ENCODE measurements at places on chromosomes 16 and 17. TPM values are rescaled to one million over a fixed set of nuclear protein-coding genes. Genes with fewer than 3 reads are reported as not detected.

- peak; percentile 28 for DNase-seq
Observed at GRCh38 chr16:68367030-68367429, 56.2 kb downstream of the PRMT7 start.

GRCh38 chr16:18948372-18949020, 22.3 kb upstream of the SMG1 start:
- peak; percentile 44 for DNase-seq

DNA sequence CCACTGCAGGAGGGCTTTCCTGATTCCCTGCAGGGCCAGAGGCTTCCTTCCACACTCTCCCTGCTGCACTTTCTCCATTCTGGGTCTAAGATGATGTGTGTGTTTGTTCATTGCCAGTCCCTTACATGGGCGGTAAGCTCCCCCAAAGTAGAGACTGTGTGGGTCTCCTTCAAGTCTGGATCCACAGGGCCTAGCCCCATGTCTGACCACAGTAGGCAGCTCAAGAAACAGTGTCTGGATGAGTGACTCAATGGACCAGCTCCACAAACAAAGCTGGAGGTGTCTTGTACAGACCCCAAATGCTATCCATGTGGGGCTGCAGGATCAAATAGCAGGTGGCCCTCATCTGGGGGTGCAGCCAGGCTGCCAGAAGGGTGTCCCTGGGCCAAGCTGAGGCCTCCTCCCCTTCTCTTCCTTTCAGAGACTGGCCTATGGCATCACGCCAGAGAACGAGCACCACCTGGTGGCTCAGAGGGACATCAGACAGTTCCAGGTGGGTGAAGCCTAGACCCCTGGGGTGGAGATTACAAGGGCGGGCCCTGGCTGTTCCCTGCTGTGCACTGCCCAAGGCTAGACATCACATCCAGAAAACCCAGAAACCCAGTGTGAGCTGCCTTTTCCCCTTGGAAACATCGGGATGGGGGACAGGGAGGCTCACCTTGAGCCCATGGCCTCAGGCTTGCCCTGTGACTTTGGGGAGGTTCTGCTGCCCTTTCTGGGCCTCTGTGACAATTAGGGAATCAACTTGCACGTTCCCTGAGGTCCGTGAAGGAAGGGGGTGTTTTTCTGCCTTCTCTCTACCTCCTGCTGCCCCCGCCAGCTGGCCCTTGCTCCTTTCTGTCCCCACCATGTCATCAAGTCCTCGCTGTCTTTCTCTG, 45.9 kb downstream of the SLC6A2 start:
- DNase-seq, result peak; percentile 55

DNA sequence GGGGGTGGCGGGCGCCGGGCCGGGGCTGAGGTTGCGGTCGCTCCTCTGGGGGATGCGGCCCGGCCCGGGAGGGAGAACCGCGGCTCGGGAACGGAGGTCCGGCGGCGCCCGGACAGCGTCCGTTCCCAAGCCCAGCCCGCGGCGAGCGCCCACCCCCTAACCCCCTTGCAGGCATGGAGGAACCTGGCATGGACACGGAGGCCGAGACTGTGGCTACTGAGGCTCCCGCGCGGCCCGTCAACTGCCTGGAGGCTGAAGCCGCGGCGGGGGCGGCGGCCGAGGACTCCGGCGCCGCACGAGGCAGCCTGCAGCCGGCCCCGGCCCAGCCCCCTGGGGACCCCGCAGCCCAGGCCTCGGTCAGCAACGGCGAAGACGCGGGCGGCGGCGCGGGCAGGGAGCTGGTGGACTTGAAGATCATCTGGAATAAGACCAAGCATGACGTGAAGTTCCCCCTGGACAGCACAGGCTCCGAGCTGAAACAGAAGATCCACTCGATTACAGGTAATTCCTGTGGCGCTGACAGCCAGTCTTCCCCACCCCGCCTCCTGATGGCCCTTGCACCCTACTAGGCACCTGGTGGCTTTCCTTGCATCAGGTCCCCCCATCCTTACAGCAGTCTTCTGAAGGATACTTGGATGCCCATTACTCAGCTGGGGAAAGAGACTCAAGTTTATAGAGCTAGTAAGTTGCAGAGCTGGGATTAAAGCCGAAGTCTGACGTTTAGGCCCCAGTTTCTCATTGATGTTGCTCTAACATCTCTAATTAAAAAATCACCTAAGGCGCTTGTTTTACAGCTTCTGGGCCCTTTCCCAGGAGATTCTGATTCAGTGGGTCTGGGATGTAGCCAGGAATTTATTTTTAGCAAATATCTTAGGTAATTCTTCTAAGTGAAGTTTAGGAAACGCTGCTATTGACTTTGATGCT, 514 bp downstream of the UBFD1 start:
- DNase-seq, result peak; percentile 69

DNA sequence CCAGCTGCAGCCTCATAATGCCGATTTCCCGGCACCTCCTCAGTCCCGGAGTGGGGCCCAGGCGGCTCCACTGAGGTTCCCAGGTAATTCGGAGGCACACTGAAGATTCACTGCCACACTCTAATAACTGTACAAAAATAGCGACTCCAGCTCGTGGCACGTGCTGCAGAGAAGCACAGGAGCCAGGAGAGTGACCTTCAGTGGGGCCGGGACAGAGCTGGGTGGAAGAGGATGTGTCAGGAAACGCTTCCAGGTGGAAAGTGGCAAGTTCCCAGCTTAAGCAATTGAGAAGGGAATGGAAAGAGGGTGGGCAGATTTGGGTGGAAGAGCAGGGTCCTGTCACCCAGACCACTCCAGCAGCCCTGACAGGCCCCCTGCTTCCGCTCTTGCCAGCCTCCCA, 3.1 kb upstream of the TRAP1 start:
- no peak for DNase-seq

DNA sequence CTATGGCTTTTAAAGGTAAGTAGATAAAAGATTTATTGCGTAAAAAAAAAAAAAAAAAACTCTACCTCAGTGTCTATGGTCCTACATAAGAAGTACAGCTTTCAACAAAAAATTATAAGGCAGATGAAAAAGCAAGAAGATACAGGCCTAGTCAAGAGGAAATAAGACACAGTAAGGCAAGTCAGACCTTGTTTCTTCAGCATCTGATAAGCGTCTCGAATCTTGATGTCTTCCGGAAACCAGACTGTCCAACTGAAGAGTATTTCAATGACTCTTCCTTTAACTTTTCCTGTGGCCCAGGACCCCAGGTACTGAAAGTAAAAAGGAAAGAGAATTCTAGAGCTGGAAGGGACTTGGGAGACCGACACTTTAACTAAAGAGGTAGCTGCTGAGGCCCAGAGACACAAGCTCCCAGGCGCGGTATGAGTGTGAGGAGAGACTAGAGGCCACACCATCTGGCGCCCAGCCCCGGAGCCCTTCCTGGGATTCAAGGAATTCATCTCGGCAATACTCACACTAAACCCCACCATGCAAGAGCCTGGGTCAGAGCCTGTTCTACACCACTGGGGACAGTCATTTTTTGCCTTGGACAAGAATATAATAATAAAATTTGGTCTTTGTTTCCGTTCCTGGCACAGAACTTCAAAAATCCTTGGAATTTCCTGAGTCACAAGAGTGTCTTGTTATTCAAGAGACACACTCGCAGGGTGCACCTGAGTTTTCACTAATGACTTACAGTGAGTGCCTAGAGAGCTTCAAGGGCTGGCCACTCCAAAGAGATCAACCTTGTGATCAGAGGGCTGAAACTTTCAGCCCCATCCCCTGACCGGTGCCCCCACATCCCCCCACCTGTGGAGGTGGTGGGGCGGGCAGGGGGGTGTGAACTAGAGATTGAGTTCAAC, 18.6 kb downstream of the GGA2 start:
- peak; percentile 65 for DNase-seq

- DNase-seq, result peak; percentile 33
Observed at GRCh38 chr17:32277284-32277683, 11.7 kb downstream of the RHBDL3 start.

DNA sequence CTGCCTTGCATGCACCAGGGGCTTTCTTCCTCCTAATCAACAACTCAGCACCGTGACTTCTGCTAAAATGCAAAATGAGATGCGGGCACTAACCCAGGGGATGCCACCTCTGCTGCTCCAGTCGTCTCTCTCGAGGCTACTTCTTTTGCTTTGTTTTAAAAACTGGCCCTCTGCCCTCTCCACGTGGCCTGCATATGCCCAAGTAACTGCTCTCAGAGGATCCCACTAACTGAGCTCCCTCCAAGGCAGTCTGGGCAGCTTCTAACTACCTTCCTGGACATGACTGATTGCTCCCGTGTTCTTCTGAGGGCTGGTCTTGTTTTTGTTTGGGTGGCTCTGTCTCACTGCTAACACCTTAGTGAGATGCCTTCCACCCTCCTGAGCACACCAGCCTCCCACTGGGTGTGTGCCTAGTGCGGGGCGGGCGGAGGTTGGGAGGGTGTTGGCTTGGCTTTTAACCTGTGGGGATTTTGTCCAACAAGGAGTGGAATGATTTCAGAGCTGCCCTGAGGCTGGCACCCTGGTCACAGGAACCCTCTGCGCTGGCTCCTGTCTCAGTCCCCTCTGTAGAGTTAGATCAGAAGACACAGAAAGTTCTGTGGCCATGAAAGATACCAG, 8.9 kb upstream of the LGALS9 start:
- no peak for DNase-seq

DNA sequence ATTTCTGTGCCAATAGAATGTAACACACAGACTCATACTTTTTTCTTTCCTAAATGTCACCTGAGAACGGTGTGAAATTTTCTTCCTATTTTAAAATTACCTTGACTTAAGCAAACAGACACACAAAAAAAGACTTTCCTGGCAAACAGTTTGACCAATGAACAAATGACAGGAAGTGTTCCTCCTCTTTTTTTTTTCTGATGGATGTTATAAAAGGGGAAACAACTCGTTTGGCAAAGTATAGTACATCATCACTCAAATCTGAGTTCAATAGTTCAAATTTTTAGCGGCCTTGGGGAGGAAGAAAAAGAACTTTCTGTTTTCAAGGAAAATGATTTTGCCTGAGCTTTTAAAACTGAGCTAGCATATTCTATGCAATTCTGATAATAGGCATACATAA, 19.8 kb downstream of the HS3ST3A1 start:
- no peak for DNase-seq

DNA sequence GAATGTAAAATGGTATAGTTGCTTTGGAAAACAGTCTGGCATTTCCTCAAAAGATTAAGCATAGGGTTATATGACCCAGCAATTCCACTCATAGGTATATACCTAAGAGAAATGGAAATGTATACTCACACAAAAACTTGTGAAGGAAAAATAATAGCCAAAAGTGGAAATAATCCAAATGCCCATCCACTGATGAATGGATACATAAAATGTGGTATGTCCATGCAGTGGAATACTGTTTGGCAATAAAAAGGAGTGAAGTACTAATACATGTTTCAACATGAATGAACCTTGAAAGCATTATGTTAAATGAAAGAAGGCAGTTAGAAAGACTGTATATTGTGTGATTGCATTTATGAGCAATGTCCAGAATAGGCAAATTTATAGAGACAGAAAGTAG, 25.1 kb downstream of the NUP93 start:
- no peak for DNase-seq

- peak; percentile 74 for DNase-seq
Observed at GRCh38 chr16:24838554-24839266, 7.1 kb upstream of the SLC5A11 start.

GRCh38 chr16:918741-919657, 51.8 kb downstream of the LMF1 start:
- DNase-seq, result no peak

DNA sequence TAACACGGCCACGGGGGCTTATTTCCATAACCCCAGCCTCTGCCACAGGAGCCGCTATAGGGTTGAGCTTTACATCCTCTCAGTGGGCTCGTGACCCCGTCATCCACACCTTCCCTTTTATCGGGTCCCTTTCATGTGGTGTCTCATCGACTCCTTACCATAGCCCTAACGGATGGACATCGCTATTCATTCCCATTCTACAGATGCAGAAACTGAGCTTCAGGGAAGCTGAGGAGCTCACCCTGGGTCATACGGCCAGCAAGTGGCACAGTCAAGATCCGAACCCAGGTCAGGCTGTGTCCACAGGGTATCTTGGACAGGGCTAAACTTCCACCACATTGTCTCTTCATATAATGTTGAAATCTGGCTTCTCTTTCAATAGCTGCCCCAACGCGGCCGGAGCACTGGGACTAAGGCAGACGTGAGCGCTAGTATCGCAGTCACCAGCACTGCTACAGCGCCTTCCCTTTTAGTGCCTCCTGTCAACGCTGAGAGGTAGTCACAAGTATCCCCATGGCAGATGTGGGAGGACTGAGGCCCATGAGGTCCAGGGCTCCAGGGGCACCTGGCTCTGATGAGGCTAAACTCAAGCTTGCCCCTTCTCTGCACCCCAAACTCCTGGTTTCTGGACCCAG, 50.8 kb downstream of the SOCS1 start:
- no peak for DNase-seq

- no peak for DNase-seq
Observed at GRCh38 chr17:45946841-45947256, 52.2 kb upstream of the STH start.

- DNase-seq, result peak; percentile 70
Observed at GRCh38 chr17:50211249-50212120, 10.1 kb upstream of the COL1A1 start.

DNA sequence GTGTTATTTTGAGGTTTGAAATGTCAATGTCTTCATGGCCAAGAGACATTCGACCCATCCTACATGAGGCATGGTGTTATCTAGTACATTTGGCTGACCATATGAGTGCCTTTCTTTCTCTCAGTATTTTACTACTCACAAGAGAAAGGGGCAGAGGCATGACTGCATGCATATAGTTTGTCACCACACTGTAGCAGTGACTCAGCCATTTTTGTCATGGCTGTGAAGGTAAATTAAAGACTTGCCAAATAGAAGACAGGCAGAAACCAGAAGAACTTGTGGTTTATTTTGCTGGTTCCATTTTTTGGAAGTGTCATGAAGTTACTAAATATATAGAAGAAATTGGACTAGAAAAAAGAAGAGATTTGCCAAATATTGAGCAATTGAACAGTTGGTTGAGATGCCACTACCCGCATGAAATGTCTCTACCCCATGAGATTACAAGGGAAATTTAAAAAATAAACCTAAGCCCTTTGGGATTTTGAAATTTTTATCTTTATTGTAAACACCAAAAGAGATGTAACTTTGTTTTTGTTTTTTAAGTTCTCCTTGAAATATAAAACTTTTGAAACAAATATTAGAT, 170.3 kb downstream of the CHD9 start:
- peak; percentile 56 for DNase-seq

DNA sequence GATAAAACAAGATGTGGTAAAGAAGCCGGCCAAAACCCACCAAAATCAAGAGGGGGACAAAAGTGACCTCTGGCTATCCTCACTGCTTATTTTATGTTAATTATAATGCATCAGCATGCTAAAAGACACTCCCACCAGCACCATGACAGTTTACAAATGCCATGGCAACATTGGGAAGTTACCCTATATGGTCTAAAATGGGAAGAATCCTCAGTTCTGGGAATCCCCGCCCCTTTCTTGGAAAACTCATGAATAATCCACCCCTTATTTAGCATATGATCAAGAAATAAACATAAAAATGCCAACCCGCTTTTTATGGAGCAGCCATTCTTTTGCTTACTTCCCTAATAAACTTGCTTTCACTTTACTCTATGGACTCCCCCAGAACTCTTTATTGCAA, 25.6 kb downstream of the CMTR2 start:
- peak; percentile 3 for DNase-seq

- DNase-seq, result no peak
Observed at GRCh38 chr17:27669850-27670249, 38.9 kb downstream of the LGALS9 start.

- DNase-seq, result no peak
Observed at GRCh38 chr17:77722366-77722765, 236.1 kb upstream of the TNRC6C start.

Gene CNEP1R1
- 39.5 TPM for total RNA-seq

Gene ARL5C
- total RNA-seq, result not detected

Gene CLEC3A
- not detected for total RNA-seq

Gene CCL4L2
- not detected for total RNA-seq

Gene PABPN1L
- total RNA-seq, result not detected

Gene CTRL
- not detected for total RNA-seq

Gene TEX14
- total RNA-seq, result not detected

Gene PIRT
- not detected for total RNA-seq

Gene CRHR1
- not detected for total RNA-seq
